ENCODE measurements at places on chromosomes 2 and 18. TPM values are rescaled to one million over a fixed set of nuclear protein-coding genes. Genes with fewer than 3 reads are reported as not detected.

DNA sequence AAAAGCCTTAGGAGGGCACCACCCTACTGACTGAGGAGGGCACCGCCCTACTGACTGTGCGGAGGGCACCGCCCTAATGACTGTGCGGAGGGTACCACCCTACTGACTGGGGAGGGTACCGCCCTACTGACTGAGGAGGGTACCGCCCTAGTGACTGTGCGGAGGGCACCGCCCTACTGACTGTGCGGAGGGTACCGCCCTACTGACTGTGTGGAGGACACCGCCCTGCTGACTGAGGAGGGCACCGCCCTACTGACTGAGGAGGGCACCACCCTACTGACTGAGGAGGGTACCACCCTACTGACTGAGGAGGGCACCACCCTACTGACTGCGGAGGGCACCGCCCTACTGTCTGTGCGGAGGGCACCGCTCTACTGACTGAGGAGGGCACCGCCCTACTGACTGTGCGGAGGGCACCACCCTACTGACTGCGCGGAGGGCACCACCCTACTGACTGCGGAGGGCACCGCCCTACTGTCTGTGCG lies 150.2 kb upstream of the NFATC1 start:
- no peak for DNase-seq

- DNase-seq = no peak
Observed at GRCh38 chr18:50578651-50579050, 18.8 kb downstream of the MAPK4 start.

DNA sequence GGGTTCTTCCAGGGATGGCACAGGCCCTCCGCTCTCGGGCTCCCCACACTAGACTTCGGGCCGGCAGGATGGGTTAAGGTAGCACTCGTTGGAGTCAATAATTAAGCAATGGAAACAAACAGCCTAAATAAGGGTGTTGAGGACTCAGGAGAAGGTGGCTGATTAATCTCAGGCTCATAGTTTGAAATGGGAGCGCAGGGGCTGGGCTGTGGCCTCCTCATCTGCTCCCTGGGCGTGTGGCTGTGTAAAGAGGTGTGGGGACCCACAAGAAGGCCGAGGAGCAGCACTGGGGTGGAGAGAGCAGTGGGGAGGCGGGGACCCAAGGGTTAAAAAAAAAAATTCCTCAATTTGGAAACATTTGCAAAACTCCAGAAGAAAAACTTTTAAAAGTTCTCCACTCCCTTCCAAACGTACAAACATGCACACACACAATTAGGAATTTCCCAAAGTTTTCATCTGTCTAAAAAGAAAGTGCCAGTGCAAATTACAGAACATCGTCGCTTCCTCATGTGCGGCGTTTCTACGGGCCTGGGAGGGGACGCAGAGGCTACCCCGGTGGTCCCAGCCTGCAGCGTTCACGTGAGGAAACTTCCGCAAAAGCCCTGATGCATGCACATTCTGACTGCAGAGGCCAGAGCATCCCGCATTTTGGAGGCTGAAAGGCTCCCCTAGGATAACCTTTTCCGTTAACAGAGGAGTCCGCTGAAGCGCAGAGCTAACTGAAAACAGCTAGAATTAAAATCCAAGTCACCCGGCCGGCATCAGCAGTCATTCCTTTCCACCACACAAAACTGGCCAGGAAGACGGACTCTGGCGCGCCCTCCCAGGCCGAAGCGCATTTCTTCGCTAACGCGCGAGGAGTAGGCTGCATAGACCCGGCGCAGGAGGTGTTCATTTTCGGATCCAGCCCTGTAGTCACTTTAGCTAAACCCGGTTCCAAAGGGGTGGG lies 1.0 kb upstream of the TUBB6 start:
- DNase-seq = no peak

GRCh38 chr2:46666044-46666679 lies 186.8 kb downstream of the TMEM247 start:
- DNase-seq = no peak

- DNase-seq = peak; percentile 57
Observed at GRCh38 chr2:197198890-197199289, 111.7 kb downstream of the ANKRD44 start.

The FBXO41 gene
- total RNA-seq = 110 TPM

The ABCG8 gene
- 2.6 TPM for total RNA-seq

The PTRHD1 gene
- 18.4 TPM for total RNA-seq

The LRRTM4 gene
- total RNA-seq = 61.9 TPM

The POTEI gene
- total RNA-seq = not detected

The KCNG2 gene
- total RNA-seq = 0.86 TPM
